ENCODE measurements at places on chromosomes 6 and 20.

DNA sequence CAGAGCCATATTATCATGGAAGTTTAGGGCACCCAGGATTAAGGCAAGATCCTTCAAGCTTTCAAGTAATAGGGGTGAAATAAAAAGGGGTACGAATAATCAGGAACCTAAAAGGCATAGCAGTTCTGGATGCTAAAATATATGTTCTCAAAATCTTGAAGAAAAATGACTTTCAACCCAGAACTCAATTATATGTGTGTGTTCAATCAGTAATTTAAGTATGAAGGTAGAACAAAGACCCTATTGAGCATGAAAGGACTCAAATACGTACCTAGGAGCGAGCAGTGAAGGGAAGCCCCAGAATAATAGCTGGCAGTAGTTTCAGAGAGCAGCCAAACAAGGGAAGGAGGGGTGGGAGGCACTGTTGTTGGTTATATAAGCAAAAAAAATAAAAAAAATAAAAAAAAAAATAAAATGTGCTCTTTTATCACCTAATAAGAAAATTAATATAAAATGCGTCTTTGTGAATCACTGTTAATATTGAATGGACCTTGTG, 45.4 kb downstream of the MYO6 start:
- no peak for DNase-seq

GRCh38 chr6:163826629-163827028, 412.1 kb downstream of the QKI start:
- no peak for DNase-seq

DNA sequence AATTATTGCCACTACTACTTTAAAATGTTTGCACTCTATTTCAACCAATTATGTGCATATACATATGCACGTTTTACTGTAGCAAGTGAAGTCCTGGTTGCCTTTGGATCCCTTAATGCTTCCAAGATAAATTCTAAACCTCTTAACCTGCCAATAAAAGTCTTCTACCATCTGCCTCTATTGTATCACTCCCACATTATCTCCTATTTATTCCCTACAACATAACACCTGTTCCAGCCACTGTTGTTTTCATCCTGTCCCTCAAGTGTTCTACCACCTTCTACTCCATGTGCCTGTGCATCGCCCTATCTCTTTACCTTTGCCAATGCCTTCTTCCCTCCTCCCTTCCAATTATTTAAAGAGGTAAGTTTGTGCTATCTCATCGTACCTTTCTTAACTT, 499.0 kb upstream of the RNF217 start:
- DNase-seq = no peak

GRCh38 chr6:17855381-17855780, 132.1 kb downstream of the KIF13A start:
- no peak for DNase-seq

- no peak for DNase-seq
These were observed 23.0 kb upstream of the SLC22A7 start for GRCh38 chr6:43274916-43275597.

DNA sequence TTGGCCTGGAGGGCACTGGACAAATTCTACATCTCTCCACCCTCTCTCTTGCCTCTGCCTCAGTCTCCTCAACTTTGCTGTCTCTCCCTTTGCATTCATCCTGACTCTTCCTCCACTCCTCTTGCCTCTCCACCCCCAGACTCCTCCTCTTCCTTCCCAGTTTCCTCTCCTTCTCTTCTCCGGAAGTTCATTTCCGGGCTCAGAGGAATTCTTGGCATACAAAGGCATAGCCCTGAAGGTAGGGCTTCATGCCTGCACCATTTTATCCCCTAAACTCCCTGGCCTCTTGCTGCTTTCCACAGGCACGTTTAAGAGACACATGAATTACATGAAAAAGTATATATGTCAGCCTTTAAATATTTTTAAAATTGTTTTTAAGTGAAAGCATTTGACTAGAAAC, 10.6 kb downstream of the BFSP1 start:
- DNase-seq = no peak

DNA sequence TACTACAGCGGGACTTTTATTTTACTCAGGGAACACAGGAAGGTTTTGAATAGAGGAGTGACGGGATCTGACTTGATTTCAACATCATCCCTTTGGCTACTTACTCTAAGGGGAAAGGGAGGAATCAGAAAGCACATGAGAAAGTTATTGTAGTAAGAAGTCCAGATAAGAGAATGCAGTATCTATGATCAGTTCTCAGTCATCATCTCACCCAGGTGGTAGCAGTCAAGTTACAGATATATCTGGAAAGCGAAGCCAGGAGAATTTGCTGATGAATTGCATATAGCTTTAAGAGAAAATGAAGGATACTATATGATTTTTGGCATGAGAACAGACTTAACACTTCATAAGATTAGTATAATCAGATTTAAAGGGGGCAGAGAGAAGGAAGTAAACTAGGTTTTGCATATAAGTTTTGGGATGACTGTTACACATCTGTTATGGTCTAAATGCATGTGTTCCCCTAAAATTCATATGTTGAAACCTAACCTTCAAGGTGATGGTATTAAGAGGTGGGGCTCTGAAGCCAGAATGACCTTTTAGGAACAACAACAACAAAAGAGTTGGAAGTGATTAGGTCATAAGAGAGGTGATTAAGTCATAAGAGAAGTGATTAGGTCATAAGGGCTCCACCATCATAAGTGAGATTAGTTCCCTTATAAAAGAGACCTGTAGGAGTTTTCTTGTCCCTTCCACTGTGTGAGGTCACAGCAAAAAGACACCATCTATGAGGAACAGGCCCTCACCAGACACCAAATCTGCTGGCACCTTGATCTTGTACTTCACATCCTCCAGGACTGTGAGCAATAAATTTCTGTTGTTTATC, 6.7 kb downstream of the RAD21L1 start:
- DNase-seq = no peak

- no peak for DNase-seq
These were observed 97.0 kb downstream of the NRN1 start for GRCh38 chr6:5909721-5910120.

- DNase-seq = no peak
These were observed 5.2 kb downstream of the STK38 start for GRCh38 chr6:36542041-36542440.

GRCh38 chr6:34031625-34032383, 114.1 kb downstream of the GRM4 start:
- DNase-seq = no peak

DNA sequence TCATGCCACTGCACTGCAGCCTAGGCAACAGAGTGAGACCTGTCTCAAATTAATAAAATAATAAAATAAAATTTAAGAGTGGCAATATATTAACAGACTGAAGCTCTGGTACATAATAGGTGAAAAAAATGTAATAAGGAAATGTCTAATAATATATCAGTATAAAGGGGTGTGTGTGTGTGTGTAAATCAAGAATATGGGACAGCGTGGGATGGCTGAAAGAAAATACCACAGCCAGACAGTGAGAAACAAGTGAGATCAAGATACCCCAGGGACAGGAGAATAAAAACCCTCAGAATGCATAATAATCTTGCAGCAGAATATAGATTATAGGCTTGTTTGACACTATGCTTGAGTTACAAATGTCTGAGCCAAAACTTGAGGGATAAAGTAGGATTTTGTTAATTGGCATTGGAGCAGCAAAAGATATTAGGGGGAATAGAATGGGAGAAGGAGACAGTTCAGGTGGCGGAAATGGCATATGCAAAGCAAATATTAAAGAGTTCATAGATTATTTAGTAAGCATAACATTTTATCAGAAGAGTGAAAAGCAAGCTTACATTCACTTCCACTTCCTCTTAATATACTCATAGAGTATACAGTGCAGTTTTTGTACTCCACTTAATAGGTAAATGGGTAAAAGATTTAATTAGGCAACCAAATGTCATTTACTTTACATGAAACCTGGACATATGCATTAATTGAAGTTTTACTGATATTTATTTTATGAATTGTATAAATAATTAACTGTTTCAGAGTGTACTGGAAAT, 398.5 kb upstream of the GJE1 start:
- DNase-seq = no peak

GRCh38 chr20:64050261-64051032, 1.0 kb upstream of the SOX18 start:
- no peak for DNase-seq

DNA sequence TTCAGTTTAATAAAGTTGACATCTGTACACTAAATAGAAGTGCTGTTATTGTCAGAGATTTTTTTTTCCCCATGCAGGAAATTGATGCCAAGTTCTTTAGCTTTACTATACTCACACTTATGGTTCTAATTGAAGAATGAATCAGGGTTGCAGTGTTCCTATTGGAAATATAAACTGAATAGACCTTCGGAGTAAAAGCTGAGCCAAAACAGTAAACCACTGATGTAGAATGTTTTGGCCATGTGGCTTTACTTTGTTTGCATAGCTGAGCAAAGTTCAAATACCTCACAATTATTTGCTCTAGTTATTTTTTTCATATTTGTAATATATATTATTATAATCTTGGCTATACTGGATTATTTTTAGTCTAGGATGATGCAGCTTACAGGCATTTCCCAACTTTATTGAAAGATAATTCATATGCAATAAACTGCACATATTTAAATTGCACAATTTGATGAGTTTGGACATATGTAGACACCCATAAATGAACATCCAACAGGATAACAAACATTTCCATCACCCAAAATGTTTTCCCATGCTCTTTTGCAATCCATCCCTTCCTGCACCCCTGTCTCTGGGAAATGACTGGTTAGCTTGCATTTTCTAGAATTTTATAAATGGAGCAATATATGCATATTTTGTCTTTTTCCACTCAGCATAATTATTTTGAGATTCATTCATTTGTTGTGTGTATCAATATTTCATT, 105.8 kb upstream of the NOX3 start:
- no peak for DNase-seq

Measured in keratinocyte (primary cell).